ENCODE measurements at places on chromosomes 4 and X.

- DNase-seq, result no peak
These were observed 39.2 kb downstream of the FGFRL1 start for GRCh38 chr4:1050486-1051213.

DNA sequence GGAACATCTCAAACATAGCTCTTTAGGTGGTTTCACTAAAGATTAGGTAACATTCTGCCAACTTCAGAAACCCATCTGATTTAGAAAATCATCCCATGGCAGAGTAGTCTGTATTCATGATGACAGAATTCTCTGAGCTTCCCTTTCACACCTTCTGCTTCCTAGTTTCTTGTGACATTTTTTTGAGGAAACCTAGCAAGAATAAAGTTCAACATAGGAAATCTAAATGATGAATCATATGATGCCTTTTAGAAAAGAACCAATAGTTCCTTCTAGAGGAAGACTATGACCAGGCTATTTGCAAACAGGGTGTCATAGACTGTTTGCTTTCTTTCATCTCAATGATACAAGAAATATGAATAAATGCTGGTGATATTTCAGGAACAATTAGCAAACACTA, 49.8 kb upstream of the CAMK2D start:
- no peak for DNase-seq

DNA sequence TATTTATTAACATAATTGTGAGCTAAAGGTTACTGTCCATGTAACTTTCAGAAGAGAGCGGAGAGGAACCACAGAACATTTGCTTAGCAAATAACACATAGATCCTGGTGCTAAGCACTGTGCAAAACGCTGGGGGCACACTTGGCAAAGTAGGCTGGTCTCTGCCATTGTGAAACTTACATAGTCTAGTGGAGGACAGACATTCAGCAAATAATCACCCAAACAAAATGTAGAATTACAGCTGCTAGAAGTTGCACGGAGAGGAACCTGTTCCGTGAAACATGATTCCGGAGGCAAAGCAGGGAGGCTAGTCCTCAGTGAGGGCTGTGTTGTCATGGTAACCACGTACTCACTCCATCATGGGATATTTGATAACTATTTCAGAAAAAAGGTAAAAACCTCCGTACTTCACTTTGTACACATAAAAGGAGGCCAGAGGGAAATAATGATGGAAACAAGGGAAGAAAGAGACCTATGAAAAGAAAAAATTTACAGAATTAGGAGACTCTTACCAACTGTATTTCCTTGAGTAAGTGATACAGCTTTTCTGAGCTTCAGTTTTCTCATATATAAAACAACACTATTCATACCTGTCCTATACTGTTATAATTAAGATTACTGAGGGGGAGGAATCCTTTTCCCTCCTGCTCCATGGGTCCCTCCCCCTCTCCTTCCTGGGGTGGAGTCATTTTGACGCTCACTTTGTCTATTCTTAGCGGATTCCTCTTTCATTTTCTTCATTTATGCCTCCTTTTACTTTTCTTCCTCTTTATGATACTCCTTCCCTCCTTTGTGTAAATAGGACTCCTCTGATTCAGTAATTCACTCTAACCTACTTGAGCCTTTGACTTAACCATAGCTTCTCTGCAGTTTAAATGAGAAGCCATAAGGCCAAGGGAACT, 825 bp upstream of the RASGEF1B start:
- DNase-seq, result no peak

- no peak for DNase-seq
These were observed 377.1 kb upstream of the LCORL start for GRCh38 chr4:18398661-18399060.

- DNase-seq, result no peak
These were observed 599.3 kb downstream of the SPRY1 start for GRCh38 chr4:123995936-123996335.

- no peak for DNase-seq
These were observed at the start of gene MID2 for GRCh38 chrX:107825698-107826237. MID2 (plus strand) TSS chrX:107825866; CDS start chrX:107826427, 561 bp downstream.

DNA sequence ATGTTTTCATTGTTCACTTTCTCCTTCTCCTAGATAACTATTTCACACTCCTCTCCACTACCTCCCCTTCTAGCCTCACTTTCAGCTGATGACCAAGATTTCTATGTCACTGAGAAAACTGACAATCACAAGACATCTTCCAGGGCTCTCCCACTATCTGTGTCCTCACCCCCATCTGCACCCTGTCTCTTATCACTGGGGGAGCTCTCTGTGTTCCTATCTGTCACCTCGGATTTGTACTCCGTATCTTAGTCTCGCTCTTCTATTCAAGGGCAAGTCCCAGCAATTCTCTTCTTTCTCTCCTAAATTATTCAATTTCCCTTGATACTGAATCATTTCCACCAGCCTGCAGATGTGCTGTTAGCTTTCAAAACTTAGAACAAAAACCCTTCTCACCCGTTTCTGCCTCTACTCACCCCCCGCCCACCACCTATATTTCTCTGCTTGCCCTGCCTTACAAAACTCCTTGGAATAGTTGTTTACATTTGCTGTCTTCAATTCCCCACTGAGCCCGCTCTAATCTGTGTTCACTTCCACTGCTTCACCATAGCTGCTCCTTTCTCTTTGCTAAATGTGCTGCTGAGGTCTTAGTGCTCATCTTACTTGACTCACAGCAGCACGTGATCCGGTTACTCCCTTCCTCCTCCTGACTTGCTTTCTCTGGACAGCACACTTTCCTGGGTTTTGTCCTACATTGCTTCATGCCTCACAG, 293.2 kb downstream of the UNC5C start:
- no peak for DNase-seq

DNA sequence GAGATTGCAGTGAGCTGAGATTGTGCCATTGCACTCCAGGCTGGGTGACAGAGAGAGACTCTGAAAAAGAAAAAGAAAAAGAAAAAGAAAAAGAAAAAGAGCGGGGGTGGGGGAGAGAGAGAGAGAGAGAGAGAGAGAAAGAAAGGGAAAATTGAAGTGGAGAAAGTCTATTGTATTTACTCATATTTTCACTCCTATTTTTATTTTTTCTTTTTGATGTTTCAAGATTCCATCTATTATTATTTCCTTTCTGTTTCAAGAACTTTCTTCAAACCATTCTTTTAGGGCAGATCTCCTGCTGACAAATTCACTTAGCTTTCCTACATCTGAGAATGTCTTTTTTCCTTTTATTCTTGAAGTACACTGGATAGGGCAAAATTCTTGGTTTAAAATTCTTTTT, 57.5 kb upstream of the HDAC8 start:
- DNase-seq, result no peak

DNA sequence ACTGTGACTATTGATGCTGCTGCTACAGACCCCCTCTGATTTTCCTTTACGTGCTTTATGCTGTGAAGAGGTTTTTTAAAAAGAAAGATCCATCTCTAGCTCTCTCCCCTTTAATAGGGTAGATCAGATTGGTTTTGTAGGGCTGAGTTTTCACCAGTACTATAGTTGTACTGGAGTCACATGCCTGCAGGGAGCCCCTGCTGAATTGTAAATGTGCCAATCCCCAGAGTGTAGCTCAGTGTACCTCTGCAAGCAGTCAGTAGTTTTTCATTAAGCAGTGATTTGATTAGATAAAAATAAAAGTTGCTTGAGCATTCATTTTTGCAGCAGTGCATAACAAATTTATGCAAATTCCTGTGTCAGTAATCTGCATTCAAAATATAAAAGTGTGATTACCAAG, 179.2 kb downstream of the IL1RAPL2 start:
- no peak for DNase-seq

DNA sequence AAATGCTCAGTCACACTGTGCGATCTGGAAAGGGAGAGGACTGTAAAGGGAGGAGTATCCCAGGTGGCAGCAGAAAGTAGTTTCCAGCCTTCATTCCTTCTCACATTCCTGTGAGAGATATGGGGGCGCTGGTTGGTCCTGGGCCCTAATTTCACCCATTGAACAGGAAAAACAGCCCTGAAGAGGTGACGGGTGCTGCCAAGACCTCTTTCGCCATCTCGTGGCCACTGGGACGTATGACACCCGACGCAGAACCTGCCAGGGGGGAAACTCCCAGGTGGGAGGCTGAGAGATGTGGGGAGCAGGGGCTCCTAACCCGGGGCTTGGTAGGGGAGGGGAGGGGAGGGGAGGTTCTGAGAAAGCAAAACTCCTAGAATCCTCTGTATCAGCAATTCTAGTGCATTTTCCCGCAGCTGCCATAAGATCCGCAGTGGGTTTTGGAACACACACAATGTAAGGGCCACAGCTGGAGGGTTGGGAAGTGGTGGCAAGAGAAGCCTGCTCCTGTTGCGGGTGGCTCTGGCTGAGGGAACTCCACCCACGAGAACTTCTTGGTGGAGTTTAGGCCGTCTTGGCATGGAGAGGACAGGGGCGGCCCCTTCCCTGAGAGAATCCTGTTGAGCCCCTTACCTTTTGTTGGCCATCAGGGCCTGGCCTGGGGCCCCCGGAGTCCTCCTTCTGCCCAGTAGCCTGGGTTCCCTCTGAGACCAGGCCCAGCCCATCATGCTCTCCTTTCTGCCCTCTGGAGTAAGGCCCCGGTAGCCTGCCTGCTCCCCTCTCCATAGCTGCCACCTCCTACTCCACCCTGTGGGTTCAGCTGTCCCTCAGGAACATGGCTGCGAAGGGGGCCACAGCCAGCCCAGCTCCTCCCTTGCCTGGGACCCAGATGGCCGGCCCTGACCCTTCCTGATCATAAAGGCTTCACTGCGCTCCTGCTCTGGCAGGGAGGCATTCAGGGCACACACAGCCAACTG, 134.1 kb downstream of the OR13H1 start:
- DNase-seq, result no peak

- DNase-seq, result no peak
These were observed 34.7 kb upstream of the SHISA3 start for GRCh38 chr4:42362591-42362990.

- no peak for DNase-seq
These were observed 5.2 kb downstream of the APLN start for GRCh38 chrX:129649268-129650182.

- no peak for DNase-seq
These were observed 240.8 kb upstream of the PPARGC1A start for GRCh38 chr4:24130637-24131036.

DNA sequence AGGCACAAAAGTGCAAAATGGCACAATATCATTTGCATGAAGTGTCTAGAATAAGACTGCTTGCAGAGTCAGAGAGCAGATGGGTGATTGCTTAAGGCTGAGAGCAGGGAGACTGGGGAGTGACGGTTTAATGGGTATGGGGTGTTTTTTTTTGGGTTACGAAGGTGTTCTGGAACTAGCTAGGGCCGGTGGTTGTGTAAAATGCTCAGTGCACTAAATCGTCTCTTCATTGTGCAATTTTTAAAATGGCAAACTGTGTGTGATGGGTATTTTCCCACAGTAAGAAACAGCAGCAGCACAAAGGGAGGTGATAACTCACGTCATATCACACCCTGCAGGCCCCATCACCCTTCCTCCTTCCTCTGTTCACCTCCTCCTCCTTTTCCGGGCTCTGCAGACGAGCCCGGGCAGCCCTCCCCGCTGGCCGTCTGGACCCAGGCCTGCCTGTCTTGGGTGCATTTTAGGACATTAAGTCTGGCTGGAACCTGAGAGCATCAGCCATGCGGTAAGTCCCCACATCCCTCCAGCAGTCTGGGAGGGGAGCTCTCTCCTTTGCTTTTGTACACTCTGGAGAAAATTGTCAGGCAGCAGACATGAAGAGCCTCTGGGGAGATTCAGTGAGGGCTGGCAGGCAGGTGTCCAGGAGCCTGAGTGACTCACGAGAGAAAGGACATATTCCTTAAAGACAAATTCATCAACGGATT, 42.7 kb downstream of the ASMT start:
- DNase-seq, result peak; percentile 8

GRCh38 chr4:135249024-135249423, 1047.4 kb upstream of the PABPC4L start:
- no peak for DNase-seq

DNA sequence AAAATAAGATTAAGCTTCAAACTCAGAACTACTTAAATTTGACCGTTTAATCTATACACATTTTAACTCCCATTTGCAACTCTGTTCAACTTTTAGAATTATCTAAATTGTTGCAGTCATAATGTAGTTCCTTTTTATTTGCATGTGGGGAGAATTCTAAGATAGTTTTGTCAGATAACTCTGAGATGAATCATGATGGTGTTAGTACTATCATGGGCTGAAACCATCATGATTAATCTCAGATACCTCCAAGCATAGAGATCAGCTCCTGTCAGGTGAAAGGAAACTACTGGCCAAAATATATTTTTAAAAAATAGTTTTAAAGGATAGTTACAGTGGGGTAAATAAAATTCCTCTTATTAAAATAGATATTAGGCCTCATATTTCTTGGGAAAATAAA, 39.0 kb downstream of the FBXO8 start:
- no peak for DNase-seq

All from stimulated activated CD8-positive, alpha-beta memory T cell treated with anti-CD3 and anti-CD28 coated beads, Interleukin-7, amount 100 ng/mL, for 1 hour (primary cell).